T-helper 2 cell (primary cell): ENCODE measurements at places on chromosomes 4 and X.
A peak's percentile ranks its signal among the peaks of the same experiment; 100 is the strongest.

DNA sequence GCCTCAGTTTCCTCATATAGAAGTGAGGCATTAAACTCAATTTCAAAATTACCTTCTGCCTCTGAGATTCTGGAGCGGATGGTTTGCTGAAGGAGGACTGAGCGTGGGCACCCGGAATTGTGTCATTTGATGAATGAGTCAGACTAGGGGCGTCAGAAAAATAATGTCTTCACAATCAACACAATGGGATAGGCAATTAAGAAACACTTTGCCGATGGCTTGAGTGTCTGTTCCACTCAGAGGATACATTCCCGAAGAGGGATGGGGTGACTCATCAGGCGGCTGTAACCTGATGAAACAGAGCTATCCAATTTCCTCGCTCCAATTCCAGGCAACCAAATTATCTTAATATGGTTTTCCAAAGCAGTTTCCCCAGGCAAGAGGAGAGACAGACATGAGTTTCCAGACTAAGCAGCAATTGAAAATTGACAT is 1.2 kb upstream of the CHRNA9 start:
- no peak for DNase-seq

DNA sequence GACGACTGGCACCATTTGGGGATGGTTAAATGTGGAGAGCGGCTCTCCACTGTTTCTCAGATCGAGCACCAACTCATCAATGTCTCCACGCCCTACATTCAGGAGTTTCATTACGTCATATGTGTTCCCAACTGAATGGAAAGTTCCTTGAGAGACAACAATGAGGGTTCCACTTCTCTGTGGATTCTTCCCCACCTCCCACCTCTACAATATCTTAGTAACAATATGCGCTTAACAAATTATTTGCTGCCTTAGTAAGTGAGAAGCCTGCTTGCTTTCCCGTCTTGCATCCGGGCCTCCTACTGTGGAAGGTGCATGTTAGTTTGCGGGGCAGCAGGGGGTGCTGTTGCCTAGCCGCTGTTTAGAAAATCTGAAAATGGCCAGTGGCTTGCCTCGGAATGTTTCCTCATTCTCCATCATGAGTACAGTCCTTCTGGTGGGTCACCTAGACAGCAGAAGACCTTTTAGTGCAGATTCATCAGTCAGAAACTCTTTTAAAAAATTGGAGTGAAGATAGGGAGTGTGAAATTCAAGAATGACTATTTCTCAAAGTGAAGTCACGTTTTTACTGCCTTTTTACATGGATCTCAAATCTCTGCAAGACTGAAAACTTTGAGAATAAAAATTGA is 55.7 kb downstream of the PHOX2B start:
- DNase-seq, result no peak

GRCh38 chrX:53445977-53446376 is 11.8 kb upstream of the HSD17B10 start:
- DNase-seq, result peak; percentile 52

- DNase-seq, result no peak
These were observed 43.4 kb downstream of the NUDT6 start for GRCh38 chr4:122879001-122879400.

GRCh38 chrX:12802741-12803140 is 11.5 kb downstream of the PRPS2 start:
- no peak for DNase-seq

- no peak for DNase-seq
These were observed 627.0 kb upstream of the HTR2C start for GRCh38 chrX:113956936-113957335.

- no peak for DNase-seq
These were observed 6.3 kb upstream of the STK26 start for GRCh38 chrX:132016628-132017430.

- no peak for DNase-seq
These were observed 5.4 kb downstream of the TBC1D1 start for GRCh38 chr4:37896206-37896860.

DNA sequence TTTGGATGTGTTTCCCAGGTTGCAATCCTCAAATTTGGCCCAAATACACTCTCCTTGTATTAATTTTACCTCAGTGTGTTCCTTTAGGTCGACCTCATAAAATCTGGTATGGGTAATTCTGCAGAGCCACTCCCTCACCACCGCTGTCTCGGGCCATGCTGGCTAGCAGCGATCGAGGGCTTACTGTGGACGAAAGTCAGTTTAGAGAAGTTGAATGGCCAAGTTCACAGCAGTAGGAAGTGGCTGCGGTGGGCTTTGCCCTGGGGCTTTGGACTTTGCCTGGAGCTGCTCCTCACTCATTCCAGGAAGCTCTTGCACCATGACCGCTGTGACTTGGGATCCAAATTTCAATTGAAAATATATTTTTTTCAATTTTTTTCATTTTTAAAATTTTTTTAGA is 19.6 kb downstream of the TMEM187 start:
- no peak for DNase-seq

GRCh38 chrX:18537068-18537467 is 111.7 kb downstream of the CDKL5 start:
- DNase-seq, result no peak

GRCh38 chr4:155964016-155964891 is 10.6 kb upstream of the CTSO start:
- no peak for DNase-seq

GRCh38 chrX:106972896-106973295 is 27.1 kb downstream of the MORC4 start:
- no peak for DNase-seq

DNA sequence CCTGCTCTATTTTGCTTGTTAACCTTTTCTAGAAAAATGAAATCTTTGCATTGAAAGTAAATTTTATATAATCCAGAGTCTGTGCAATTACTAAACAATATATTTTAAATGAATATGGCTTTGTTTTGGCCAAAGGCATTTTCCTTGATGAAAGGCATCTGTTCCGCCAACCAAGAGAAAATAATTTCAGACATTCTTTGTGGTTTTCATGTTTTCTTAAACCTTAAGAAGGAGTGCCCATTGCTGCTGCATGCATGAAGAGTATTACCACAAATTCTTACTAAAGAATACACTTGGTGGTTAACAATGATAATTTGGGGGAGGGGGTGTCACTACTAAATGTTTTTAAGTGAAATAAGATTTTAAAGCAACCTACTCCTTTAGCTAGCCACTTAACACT is 2.7 kb upstream of the PDGFC start:
- DNase-seq, result no peak

DNA sequence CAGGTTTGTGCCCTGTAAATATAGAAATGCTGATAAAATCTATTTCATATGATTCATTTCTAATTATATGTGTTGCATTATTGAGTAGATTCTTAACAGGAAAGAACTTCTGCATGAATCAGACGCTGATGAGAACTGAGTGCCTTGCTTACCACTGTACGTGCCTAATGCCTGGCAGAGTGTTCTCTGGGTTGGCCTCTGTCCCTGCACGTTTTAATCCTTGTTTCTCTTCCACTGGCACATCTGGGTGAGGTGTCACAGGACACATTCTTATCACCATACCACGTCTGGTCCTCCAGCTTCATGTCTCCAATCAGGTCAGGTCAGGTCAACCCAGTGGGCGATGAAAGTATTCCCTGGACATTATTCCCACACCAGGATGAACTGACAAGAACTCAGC is 53.6 kb downstream of the KLF3 start:
- no peak for DNase-seq

- DNase-seq, result no peak
These were observed 452.5 kb downstream of the IL15 start for GRCh38 chr4:142088906-142089305.

DNA sequence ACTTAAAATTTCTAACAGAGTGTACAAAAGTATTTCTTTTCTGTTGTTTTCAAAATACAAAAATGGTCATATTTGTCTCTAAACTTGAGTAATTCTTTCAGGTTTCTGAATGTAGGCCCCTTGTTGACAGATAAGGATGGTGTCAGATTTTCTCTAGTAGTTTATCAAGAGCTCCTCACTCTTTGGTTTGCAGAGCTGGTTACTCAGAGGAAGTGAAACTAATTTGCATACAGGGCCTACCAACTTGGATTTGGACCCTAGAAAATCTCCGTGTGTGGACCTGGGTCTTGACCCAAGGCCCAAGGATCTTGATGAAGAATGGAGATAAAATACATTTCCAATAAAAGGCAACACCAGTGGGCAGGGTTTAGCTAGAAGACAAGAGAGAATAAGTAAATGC is 433 bp upstream of the ADH6 start:
- no peak for DNase-seq

DNA sequence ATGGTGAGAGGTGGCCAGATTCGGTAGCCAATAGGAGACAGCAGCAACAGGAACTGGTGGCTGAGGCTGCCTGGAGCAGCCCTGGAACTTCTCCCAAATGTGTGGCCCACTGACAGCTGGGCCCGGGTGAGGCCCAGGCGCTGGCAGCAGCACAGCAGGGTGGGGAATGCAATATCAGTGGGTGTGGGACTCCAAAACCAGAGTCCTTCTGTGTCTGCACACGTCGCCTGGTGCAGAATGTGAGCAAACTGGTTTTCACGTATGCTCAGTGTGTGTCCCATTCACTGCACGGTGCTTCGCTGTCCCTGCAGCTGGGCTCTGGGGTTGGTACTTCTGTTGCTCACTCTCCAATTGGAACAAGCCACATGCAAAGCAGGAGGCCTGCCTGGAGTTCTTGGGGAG is 14.4 kb upstream of the CENPU start:
- DNase-seq, result no peak

DNA sequence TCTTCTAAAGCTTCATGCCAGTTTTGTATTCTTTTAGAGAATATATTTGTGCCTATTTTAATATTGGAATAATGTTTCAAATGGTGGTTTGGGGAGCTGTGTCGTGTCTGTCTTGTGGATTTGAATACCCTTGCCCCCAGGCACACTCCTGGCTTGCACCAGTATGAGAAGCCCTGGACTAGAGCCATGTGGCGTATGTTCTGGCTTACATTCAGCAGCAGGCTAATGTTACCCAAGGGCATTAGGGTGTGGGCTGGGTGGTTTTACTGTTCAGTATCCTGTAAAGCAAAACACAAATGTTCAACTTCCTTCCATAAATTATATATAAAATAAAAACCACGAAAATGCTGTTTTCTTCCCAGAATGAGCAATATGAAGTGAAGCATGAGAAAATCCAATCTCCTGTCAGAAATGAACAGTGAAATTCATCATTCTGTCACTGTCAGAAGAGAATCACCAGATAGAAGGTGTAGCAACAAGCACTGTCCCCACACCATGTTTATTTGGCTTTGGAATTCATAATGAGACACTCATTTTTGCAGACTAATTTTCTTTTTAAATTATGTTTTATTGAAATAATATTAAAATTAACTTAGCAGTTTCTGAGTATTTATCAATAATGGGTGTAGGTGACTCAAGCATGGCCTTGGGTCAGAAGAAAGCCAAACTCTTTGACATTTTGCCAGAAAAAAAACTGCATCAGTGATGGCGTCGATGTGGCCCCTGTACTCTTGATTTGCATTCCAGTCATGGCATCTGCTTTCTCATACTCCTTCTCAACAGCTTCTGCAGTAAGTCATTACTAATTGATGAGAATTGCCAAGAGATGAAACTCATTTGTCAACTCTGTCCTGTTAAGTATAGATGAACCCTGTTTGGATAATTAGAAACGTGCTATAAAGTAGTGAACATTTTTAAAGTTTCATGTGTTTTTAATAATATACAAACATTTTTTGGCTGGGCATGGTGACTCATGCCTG is 43.8 kb downstream of the WWC2 start:
- DNase-seq, result no peak

- no peak for DNase-seq
These were observed 340 bp downstream of the HNRNPD start for GRCh38 chr4:82373486-82373815.

DNA sequence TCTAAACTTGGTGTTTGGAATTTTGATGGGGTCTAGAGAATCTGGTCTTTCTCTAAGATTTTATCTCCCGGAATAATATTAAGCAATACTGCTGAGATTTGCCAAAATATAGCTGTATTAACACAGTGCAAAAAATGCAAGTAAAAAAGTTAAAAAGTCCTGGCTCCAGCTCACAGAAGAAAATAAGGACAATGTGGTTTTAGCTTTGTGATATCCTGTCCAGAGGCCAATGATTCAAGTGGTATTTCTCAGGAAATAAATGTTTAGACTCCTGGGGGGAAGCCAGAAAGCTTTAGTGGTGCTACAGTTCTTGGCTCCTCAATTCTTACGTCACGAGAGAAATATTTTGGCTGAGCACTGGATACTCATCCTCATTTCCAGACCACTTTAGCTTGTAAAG is 40.9 kb upstream of the IL13RA2 start:
- DNase-seq, result no peak

GRCh38 chr4:185122681-185123345 is 20.3 kb upstream of the SLC25A4 start:
- no peak for DNase-seq

DNA sequence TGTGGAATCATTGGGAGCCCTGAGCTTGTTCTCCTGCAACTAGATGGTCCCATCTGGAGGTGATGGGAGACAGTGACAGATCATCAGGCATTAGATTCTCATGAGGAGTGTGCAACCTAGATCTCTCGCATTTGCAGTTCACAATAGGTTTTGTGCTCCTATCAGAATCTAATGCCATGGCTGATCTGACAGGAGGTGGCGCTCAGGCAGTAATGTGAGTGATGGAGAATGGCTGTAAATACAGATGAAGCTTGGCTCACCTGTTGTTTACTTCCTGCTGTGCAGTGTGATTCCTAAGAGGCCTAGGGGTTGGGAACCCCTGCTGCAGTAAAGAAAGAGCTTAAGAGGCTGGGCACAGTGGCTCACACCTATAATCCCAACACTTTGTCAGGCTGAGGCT is 42.2 kb upstream of the PUDP start:
- DNase-seq, result no peak

DNA sequence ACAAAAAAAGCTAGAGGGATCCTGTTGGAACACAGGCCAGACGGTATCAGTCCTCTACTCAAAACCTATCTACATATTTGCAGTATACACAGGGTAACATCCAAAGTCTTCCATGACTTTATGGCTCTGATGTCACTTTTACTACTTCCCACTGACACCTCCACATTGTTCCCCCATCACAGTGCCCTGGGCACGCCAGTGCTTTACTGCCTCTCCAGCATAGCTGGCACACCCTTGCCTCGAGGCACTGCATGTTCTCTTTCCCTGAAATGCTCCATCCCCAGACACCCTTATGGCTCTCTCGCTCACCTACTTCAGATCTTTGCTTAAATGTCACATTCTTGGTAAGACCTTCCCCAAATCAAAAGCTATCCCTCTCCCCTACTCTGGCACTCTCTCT is 6.3 kb upstream of the ATP10D start:
- DNase-seq, result no peak

- no peak for DNase-seq
These were observed 101.6 kb downstream of the PARM1 start for GRCh38 chr4:75034523-75034922.

DNA sequence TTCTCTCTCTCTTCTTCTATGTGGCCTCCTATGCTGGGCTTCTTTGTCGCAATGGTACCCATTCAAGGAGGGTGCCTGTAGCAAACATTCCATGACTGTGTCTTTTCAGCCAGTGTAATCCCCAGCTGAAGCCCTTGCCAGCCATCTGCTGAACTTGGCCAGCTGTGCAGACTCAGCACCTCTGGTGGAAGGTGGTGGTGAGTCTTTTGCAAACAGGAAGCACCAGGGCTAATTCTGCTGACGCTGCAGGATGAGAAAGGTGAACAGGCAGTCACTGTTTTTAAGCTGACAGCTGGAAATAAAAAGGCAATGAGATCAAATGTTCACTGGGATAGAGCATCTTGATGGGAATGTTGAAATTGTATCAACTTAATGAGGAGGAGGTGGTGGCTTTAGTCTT is 298.7 kb upstream of the CLNK start:
- peak; percentile 78 for DNase-seq
